CD4-positive, alpha-beta T cell (primary cell): ENCODE measurements at places on chromosomes 12 and 14. TPM values are rescaled to one million over a fixed set of nuclear protein-coding genes. Genes with fewer than 3 reads are reported as not detected.
A peak's percentile ranks its signal among the peaks of the same experiment; 100 is the strongest.

- no peak for DNase-seq
These were observed 18.9 kb upstream of the CD27 start for GRCh38 chr12:6425590-6426531.

GRCh38 chr14:94312481-94313246, 10.5 kb downstream of the SERPINA6 start:
- DNase-seq, result no peak

DNA sequence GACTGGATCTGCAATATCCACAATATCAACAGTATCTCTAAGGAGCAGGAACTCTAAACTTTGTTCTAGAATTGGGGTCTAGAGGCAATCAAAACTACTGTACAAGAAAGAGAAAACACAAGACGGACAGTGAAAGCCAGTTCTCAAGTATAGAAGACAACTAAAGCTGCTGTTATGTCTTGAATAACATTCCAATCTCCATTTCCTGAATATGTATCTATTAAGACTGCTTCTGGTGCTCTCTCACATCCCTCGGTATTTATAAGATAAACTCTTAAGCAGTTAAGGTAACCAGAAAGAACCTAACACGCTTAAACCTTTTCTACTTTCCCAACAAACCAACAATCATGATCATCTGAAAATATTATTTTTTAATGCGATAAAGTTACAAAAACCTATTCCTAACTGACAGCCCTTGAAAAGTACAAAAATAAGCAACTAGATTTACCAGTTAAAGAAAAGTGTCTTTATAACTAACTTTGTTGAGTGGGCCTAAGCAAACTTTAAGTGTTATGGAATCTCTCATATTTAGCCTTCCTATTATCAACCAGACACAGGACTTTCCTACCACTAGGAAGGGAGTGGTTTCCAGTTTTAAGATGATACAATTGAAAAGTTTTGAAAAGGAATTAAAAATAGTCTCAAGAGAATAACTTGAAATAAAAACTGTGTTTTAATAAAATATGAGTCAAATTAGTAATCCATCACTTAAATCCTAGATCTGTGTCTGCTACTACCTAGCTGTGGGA, 30.7 kb downstream of the NUMB start:
- no peak for DNase-seq

- DNase-seq, result no peak
These were observed 355.3 kb downstream of the GLT1D1 start for GRCh38 chr12:129208566-129208965.

DNA sequence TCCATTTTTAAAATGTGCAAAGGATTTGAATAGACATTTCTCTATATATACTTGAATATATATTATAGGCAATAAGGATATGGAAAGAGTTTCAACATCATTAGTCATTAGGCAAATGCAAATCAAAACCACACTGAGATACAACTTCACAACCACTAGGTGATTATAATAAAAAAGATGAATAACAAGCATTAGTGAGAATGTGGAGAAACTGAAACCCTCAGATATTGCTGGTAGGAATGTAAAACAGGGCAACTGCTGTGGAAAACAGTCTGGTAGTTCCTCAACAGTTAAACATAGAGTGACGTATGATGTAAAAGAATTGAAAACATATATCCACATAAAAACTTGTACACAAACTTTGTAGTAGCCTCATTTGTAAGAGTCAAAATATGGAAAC, 11.7 kb upstream of the BATF start:
- DNase-seq, result no peak

GRCh38 chr12:7351177-7351576, 47.3 kb downstream of the ACSM4 start:
- DNase-seq, result no peak

- no peak for DNase-seq
These were observed 9.2 kb downstream of the DUSP6 start for GRCh38 chr12:89343127-89343526.

- no peak for DNase-seq
These were observed 643.8 kb upstream of the ALG10B start for GRCh38 chr12:37672655-37673260.

DNA sequence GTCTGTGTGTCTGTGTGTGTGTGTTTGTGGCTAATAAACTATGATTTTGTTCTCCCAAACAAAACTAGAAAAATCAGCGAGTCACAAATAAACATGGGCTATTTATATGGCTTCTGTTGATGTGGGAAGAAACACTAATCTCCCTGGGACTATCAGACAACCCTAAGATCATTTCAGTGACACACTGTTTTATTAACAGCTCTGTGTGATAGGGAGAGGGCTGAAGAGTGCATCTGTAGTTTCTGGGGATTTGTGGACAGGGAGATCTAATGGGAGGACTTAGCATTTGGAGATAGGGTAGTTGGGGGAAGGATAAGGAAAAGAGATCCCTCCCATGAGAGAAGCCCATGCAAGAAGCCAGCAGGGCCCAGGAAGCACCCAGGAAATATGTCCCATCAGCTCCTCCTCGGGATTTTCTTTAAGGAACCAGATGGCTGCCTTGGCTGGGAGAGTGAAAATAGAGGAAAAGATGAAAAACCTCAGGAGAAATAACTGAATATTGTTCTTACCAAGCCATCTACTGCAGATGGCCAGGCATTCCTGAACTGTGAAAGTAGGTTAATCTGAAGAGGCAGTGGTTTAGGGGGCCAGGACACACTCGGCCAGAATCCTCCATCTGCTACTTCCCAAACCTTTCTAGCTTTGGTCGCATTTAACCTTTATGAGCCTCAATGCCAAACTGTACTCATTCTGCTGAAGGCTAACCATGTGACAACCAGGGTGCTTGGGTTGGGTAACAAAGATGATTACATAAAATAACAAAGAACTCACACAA, 253.4 kb downstream of the BTG1 start:
- no peak for DNase-seq

GRCh38 chr12:56293795-56294194, 6.3 kb downstream of the CS start:
- DNase-seq, result no peak

- no peak for DNase-seq
These were observed 210.4 kb upstream of the KRR1 start for GRCh38 chr12:75721796-75722195.

GRCh38 chr12:105741786-105742566, 396.8 kb downstream of the NUAK1 start:
- no peak for DNase-seq

- no peak for DNase-seq
These were observed 45.5 kb upstream of the TMEM263 start for GRCh38 chr12:106910202-106910601.

DNA sequence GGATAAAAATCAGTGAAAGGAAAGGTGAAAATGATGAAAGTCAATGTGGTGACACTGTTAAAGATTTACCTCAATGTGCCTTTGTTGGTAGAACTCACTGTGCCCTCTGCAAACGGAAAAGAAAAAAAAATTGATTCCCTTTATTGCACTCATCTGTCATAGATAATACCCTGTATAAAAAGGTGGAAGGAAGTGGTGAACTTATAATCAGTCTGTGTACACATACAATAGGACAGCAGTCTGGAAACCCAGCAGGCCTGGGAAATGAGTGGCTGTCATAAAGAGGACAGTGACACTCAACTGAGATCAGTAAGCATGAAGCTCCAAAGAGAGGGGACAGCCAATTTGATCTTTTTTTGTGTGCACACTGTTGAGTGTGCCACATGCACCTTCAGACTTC, 364.7 kb downstream of the NOVA1 start:
- no peak for DNase-seq

- no peak for DNase-seq
These were observed 66.7 kb downstream of the PTPN21 start for GRCh38 chr14:88488081-88488480.

GRCh38 chr12:120076651-120077050, 39.9 kb downstream of the RAB35 start:
- DNase-seq, result no peak

GRCh38 chr12:46983959-46984841, 95.2 kb upstream of the PCED1B start:
- peak; percentile 52 for DNase-seq

GRCh38 chr12:43151441-43151981, 400.5 kb downstream of the ADAMTS20 start:
- DNase-seq, result no peak

- no peak for DNase-seq
These were observed 354.2 kb upstream of the ATP2B1 start for GRCh38 chr12:90062799-90063198.

DNA sequence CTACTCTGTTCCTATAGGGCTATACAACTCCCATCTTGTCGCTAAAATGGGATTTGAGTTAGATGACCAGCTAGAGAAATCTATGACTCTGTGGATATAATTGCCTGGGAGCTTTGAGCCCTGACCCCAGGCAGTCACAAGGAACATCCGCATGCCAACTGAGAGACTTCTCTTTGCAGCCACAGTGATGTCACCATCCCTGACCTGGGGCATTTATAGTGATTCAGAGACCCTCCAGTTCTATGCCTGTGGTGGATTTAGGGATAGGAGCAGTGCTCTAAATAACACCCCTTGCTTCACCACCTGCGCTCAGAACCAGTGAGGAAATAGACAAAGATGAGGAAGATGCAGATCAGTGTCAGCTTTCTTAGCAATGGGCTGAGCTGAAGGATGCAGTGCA, 86.2 kb downstream of the RIN3 start:
- no peak for DNase-seq

The LRIG3 gene
- not detected for total RNA-seq

The ASB2 gene
- 1.2 TPM for total RNA-seq

The C1S gene
- total RNA-seq, result 4.6 TPM

The RIN3 gene
- 72.2 TPM for total RNA-seq

The OTUB2 gene
- total RNA-seq, result not detected

The CLIP1 gene
- total RNA-seq, result 52.0 TPM

The ABCD2 gene
- 1.6 TPM for total RNA-seq
